Activated CD8-positive, alpha-beta T cell treated with anti-CD3 and anti-CD28 coated beads for 36 hours (primary cell): ENCODE measurements at places on chromosomes 11 and 22.

GRCh38 chr22:47209040-47209514, 446.6 kb downstream of the TBC1D22A start:
- H3K4me1 ChIP-seq: no peaks in the 10 kb centered on the region
- H3K27me3 ChIP-seq: no peaks in the 10 kb centered on the region
- H3K4me3 ChIP-seq: no peak overlapping the region
- no peak for DNase-seq
- H3K36me3 ChIP-seq: no peaks in the 10 kb centered on the region
- H3K27ac ChIP-seq: no peak overlapping the region

DNA sequence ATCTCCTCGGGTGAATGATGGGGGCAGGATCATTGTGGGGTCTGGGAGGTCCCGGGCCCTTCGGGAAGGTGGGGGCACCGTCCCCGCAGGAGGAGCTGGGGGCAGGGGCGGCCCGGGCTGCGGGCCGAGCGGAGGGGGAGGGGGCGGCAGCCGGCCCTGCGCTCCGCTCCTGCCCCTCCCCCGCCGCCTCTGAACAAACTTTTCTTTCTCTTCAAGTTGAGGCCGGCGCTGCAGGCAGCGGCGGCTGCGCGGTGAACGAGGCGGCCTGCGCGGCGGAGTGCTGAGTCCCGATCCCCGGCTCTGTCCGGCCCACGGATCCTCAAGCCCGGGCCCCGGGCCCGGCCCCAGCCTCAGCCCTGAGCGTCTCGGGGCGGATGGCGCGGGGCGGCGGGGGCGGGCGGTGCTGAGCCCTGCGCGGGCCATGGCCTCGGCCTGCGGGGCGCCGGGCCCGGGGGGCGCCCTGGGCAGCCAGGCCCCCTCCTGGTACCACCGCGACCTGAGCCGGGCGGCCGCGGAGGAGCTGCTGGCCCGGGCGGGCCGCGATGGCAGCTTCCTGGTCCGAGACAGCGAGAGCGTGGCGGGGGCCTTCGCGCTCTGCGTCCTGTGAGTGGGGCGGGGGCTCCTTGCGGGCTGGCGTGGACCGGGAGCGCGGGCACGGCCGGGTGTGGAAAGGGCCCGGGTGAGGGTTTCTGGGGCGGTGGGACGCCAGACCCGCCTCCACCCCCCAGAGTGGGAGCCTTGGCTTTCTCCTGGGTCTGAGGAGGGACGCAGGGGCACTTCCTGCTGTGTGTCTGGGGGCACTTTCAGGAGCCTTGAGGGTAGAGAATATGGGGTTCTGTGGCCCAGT, at the start of gene INPPL1:
Gene INPPL1 (plus strand): TSS at position 204 of the 847 bp plus-strand sequence. CDS start 218 bp downstream, at position 422.
- H3K27me3 ChIP-seq: no peaks in the 10 kb centered on the region
- H3K4me1 ChIP-seq: peaks cover 25% of the 10 kb centered on the region
- DNase-seq: peak; percentile 57
- H3K4me3 ChIP-seq: peak within 1 kb of the TSS; percentile 95
- no peaks in the 10 kb centered on the region for H3K36me3 ChIP-seq

DNA sequence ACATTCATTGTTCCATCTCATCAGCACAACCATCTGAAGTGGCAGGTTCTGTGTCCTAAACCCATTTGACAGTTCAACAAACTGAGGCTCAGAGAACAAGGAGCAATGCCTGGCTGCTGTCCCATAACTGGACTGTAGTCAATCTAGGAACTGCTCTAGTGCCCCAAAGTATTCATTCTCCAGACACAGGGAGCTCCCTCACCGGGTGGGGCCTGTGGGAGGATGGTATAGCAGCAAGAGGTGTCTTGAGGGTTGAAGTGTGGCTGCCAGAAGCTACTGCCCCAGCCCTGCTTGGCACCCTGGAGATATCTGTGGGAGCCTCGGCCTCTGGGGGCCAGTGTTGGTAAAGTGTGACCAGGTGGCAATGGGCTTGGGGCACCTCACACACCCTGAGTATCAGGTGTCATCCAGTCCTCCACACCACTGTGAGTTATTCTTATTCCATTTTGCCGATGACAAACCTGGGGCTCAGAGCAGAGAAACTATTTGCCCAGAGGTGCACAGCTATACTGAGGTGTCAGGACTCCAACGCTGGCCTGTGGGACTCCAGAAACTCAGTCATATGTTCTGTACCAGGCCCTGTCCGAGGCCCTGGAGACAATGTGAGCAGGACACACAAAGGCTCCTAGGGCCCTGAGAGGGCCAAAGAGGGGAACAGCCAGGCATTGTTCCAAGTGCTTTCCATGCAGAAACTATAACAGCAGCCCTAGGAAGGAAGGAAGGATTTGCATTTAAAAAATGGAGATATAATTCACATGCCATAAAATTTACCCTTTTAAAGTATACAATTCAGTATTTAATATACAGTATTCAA, 46.0 kb upstream of the KLHL35 start:
- no peak overlapping the region for H3K27ac ChIP-seq
- no peaks in the 10 kb centered on the region for H3K27me3 ChIP-seq
- DNase-seq: no peak
- peaks cover 17% of the 10 kb centered on the region for H3K4me1 ChIP-seq

DNA sequence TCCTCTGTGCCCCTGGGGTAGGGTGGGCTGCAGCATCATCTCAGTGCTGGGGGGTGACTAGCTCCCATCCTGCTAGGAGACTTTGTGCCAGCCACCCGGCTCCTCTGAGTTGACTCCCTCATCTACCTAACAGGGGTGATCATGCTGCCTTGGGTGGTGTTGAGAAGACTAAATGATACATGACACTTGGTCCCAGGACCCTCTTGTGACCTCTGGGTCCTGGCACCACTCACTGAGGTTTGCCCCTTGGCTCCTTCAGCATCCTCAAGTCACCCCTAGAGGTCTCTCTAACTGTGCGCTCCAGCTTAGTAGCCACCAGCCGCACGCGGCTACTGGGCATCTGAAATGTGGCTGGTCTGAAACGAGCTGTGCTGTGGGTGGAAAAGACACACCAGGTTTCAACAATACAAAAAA, 72.1 kb downstream of the LRRC32 start:
- no peak overlapping the region for H3K4me3 ChIP-seq
- peak; percentile 65 for DNase-seq
- H3K36me3 ChIP-seq: no peaks in the 10 kb centered on the region
- H3K4me1 ChIP-seq: peaks cover 19% of the 10 kb centered on the region

DNA sequence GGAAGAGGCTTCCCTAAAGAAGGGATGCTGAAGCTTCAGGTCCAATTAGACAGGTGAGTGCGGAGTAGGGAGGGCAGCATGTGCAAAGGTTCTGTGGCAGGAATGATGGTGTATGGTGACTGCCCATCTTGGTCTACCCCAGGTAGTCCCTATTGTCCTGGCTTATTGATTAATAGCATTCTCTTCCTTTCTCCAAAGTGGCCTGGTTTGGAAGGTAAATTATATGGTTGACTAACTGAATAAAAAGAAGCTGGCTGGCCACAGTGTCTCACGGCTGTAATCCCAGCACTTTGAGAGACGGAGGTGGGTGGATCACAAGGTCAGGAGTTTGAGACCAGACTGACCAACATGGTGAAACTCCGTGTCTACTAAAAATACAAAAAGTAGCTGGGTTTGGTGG, 230.5 kb downstream of the MIAT start:
- H3K27ac ChIP-seq: no peak overlapping the region
- no peak for DNase-seq
- no peaks in the 10 kb centered on the region for H3K4me1 ChIP-seq
- H3K36me3 ChIP-seq: peaks cover 1% of the 10 kb centered on the region

DNA sequence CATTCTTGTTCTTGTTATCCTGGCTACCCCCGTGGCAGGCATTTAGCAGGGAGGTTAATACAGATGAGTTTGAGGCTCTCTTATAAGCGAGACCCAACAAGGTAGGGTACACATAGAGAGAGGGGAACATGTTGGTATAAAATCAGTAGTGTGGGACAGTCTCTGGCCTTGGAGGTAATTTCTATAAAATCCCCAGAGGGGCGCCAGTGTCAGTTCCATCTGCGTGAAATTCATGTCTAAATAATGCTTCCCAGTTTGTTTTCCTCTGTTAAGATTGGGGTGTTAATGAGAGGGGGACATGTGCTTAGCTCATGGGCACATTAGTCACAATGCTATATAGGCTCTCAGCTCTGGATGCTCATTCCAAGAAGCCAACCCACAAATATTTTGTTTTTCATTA, 150.7 kb downstream of the MYO18B start:
- H3K36me3 ChIP-seq: no peaks in the 10 kb centered on the region
- no peak for DNase-seq
- peaks cover 9% of the 10 kb centered on the region for H3K27me3 ChIP-seq
- H3K27ac ChIP-seq: no peak overlapping the region

GRCh38 chr11:82458761-82459160, 274.9 kb downstream of the FAM181B start:
- no peaks in the 10 kb centered on the region for H3K36me3 ChIP-seq
- H3K4me1 ChIP-seq: no peaks in the 10 kb centered on the region
- no peak overlapping the region for H3K4me3 ChIP-seq
- no peaks in the 10 kb centered on the region for H3K27me3 ChIP-seq
- DNase-seq: no peak

- no peaks in the 10 kb centered on the region for H3K4me1 ChIP-seq
- no peak overlapping the region for H3K27ac ChIP-seq
- H3K4me3 ChIP-seq: no peak overlapping the region
- no peak for DNase-seq
These were observed 34.1 kb upstream of the SMCO4 start for GRCh38 chr11:93577286-93577685.

GRCh38 chr22:19290400-19291217, 910 bp downstream of the CLTCL1 start:
- DNase-seq: no peak
- H3K4me3 ChIP-seq: peak overlapping the region; percentile 69
- no peaks in the 10 kb centered on the region for H3K36me3 ChIP-seq
- H3K4me1 ChIP-seq: peaks cover 23% of the 10 kb centered on the region
- peaks cover 30% of the 10 kb centered on the region for H3K27me3 ChIP-seq
- H3K27ac ChIP-seq: no peak overlapping the region

DNA sequence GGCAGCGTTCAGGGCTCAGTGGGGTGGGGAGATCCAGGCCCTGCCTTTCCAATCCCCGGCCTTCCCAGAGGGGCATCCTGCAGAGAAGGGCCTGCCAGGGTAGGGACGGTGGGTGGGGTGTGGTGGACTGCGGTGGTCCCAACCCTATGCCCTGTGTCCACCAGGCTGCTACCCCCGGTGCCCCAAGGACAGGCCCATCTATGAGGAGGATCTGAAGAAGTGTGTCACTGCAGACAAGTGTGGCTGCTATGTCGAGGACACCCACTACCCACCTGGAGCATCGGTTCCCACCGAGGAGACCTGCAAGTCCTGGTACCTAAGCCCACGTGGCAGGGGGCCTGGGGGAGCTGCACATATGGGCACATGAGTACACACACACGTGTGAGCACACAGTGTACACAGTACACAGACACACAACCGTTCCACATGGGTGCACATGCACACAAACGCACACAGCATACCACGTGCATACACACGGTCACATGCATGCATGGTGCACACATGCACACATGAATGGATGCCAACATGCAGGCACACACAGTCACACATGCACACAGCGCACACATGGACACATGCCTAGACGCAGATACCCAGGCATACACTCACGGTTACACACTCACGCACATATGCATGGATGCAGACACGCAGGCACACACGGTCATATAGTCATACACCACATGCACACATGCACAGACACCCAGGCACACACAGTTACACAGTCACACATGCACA, 16.1 kb downstream of the MUC2 start:
- H3K4me1 ChIP-seq: no peaks in the 10 kb centered on the region
- H3K27ac ChIP-seq: no peak overlapping the region
- DNase-seq: no peak

- H3K27ac ChIP-seq: no peak overlapping the region
- H3K27me3 ChIP-seq: peaks cover 4% of the 10 kb centered on the region
- no peaks in the 10 kb centered on the region for H3K4me1 ChIP-seq
- no peaks in the 10 kb centered on the region for H3K36me3 ChIP-seq
These were observed 214.3 kb downstream of the CTTN start for GRCh38 chr11:70612459-70613141.

DNA sequence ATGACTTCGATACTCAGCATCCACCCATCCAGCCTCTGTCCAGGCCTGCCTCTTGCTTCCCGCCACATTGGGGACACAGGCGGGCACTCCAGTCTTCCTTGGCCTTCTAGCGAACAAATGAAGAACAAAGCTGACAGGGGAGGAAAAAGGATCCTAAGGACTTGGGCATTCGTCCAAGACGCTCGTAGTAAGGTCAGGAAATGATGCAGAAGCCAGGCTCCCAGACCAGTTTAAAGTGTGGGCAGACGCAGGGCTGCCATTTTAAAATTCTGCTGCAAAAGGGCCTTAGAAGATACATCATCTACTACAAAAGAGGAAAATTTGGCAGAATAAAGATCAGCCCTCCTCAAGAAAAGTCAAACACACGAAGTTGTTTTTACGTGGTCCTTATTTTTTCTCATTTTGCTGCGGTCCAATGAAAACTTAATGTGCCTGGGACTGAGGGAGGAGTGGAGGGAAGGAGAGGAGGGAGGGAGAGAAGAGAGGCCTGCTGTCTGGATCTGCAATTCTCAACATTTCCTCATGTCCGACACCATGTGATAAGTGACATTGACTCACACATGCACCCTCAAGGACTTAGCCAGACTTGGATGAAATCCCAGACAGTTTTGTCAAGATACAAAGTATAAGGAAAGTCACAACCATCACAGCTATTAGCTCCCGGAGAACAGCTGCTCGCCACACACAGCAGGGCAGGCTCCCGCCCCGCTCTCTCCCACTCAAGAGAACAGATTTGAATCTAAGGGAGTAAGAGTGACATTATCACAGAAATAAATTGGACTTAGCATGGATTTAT, 5.7 kb downstream of the DNAL4 start:
- H3K27ac ChIP-seq: no peak overlapping the region
- no peak overlapping the region for H3K4me3 ChIP-seq
- peaks cover 5% of the 10 kb centered on the region for H3K4me1 ChIP-seq
- no peaks in the 10 kb centered on the region for H3K36me3 ChIP-seq

DNA sequence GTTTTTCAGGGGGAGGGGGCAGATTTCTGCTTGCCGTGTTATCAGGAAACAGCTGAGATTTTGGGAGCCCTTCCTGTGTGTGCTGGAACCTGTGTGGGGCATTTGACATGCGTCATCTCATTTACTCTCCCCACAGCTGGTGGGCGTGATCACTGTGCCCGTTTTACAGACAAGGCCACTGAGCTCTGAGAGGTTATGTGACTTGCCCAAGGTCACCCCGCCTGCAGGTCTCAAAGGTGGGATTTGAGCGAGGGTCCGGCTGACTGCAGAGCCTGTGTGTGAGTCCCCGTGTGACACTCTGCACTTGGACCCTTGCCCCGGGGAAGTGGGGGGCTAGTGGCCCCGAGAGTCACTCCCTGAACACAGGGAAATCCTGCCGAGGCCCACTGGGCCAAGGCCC, 48.5 kb upstream of the GCAT start:
- no peaks in the 10 kb centered on the region for H3K27me3 ChIP-seq
- H3K36me3 ChIP-seq: peaks cover 5% of the 10 kb centered on the region
- DNase-seq: no peak
- no peak overlapping the region for H3K4me3 ChIP-seq

DNA sequence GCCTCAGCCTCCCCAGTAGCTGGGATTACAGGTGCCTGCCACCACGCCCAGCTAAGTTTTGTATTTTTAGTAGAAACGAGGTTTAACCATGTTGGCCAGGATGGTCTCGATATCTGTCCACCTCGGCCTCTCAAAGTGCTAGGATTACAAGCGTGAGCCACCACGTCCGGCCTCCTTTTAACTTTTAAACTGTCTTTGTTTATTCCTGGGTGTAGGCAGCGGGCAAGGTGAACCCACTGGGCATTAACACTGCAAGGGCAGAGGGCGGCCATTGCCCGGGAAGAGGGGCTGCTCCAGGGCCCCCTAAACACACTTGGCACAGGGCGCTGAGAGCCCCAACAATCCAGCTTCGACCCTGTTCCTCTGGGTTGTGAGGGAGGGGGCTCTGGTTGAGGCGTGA, 693.6 kb downstream of the BRD1 start:
- H3K36me3 ChIP-seq: no peaks in the 10 kb centered on the region
- no peaks in the 10 kb centered on the region for H3K4me1 ChIP-seq
- no peak overlapping the region for H3K4me3 ChIP-seq
- no peak for DNase-seq
- H3K27ac ChIP-seq: no peak overlapping the region
